Aorta (tissue), 5 donors: ENCODE measurements at places on chromosomes 4 and X.

DNA sequence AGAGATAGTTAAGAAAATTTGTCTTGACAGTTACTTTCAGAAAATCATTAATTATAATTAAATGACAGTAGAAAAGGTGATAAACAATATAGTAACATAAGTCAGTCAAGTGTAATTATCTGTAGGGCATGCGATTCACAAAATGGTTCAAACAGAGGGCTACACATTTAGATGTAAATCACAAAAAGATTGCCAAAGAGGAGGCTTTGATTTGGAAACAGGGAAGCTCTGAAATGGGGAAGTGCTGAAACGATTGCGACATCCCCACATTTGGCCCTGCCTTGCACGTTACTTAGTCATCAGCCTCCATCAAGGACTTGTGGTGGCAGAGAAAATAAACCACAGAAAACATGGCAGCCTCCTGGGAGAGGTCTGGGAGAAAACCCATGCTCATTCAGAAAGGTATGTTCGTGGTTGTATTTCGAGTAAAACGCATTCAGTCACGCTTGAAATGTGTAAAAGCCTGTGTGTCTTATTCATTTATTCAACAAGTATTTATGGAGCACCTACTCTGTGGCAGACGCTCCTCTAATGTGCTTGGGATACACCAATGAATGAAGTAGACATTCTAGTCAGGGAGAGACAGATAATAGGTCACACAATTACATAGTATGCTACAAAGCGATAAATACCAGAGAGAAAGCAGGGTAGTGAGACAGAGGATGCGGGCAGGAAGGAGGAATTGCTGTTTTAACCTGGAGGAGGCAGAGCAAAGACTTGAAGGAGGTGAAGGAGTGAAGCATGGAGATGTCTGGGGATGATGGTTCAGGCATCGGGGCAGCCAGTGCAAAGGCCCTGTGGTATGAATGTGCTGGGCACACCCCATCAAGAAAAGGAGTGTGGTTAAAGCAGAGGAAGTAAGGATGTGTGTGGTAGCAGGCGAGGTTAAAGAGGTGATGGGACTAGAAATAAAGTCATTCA lies 7.8 kb downstream of the RBM47 start:
- peak; percentile 85 for DNase-seq

- DNase-seq = no peak
Observed at GRCh38 chr4:37241647-37242046, 2.9 kb upstream of the NWD2 start.

GRCh38 chr4:3866813-3867129 lies 100.6 kb downstream of the ADRA2C start:
- DNase-seq = peak; percentile 40

GRCh38 chr4:182448281-182449151 lies 205.3 kb downstream of the TENM3 start:
- peak; percentile 88 for DNase-seq

DNA sequence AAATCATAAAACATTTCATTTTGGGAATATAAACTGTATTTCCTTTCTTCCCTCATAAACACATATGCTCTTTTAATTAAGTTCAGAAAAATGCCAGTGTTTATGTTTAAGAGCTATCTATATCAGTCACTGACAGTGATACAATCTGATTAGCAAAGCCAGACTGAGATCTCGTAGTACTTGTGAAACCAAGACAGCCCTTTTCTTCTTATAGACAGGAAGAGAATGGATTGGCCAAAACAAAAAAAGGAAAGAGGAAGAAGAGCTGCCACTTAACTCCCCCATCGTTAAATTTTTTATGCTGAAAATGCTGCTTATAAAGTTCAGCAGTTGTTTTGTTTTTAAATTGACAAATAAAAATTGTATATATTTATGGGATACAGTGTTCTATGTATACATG lies 87.4 kb downstream of the PLAC1 start:
- no peak for DNase-seq

DNA sequence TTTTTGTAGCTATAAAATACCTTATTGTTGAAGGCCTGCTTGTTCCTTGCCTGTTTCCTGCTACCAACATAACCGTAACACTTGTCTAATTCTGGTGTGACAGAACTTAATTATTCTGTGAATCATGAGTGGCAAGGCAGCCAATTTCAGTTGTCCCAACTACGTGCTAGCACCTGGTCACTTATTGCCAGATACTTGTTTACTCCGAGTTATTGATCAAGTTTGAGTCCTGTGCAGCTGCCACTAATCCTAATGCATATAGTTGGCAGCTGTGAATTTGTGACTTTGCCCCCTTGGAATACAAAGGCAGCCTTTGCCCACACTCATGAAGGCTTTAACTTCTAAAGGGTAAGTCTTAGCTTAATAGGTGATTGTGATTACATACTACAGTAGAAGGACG lies 7.8 kb upstream of the RNF128 start:
- DNase-seq = no peak

DNA sequence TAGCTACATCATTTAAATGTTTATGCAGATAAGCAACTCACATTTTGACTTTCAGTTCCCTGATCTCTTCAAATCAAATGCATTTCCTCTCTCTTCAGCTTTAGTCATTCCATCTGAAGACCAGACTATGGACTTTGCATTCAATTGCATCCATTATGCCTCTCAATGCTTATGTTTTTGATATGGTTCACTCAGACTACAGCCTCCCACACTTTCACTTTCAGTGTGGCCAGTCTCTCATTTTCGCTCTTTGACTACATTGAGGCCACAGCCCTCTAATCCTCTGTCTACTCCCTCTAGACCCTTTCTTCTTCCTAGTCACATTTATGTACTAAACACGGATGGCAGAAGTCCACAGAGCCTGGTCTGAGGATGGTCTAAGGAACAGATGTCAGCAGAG lies 24.5 kb upstream of the VEGFC start:
- DNase-seq = no peak

- no peak for DNase-seq
Observed at GRCh38 chr4:116215622-116216021, 869.8 kb downstream of the TRAM1L1 start.

- DNase-seq = no peak
Observed at GRCh38 chrX:113802837-113803236, 781.0 kb upstream of the HTR2C start.

GRCh38 chr4:141668200-141668910 lies 32.0 kb downstream of the IL15 start:
- no peak for DNase-seq

- DNase-seq = no peak
Observed at GRCh38 chr4:96352051-96352517, 512.2 kb downstream of the PDHA2 start.

DNA sequence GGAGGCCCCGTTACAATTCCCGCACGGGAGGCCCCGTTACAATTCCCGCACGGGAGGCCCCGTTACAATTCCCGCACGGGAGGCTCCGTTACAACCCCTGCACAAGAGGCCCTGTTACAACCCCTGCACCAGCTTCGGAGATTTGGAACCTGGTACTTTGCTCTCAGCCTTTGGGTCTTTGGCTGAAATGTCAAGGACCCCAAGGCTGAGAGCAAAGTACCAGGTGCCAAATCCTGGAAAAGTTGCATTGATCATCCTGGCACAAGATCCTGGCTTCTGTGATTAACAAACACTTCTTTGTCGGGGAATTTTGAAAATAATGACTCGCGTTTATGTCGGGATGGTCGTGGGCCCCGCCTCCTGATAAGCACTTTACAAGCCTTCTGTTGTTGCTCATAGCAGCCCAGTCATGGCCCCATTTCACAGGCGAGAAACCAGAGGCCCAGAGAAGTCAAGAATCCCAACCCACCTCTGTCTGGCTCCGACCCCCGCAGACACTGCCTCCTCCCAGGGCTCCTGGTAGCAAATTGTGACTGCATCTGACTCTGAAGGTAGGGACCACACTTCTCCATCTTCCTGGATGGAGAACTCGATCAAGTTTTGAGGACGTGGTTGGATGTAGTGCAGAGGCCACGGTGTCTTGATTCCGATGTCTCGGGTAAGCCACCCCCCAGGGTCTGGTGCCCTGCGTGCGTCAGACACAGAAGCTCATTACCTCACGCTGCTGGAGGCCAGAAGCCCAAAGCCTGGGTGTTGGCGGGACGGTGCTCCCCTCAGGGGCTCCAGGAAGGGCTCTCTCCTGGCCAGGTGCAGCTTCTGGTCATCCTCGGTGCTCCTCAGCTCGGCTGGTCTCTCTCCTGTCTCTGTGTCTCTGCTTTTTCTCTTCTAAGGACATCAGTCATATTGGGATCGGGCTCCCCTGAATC lies 60.3 kb downstream of the ADRA2C start:
- DNase-seq = no peak

DNA sequence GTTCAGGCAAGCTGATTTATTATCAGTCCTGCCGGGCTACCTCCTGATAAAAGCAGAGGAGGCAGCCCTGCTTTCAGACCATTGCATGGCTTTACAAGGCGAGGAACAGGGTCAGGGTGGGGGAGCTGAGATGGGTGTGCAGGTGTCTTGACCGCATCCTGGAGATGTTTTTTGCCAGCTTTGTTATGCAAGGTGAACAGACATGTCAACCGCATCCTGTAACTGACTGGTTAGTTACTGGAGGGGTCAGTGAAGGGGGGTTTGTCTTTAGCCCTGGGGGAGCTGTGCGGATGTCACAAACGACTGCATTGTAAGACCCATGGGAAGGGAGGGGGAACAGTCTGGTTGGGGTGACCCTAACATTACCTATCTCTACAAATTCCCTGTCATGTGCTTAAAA lies 10.0 kb downstream of the ADAM29 start:
- DNase-seq = no peak

DNA sequence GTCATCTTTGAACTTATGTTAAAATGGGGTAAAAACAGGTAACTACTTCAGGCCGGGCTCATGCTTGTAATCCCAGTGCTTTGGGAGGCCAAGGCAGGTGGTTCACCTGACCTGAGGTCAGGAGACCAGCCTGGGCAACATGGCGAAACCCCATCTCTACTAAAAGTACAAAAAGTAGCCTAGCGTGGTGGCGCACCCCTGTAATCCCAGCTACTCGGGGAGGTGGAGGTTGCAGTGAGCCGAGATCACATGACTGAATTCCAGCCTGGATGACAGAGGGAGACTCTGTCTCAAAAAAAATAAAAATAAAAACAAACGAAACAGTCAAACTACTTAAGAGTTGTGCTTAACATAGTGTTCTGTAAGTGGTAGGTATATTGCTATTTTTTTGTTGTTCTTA lies 2.5 kb downstream of the DDX3X start:
- DNase-seq = no peak

DNA sequence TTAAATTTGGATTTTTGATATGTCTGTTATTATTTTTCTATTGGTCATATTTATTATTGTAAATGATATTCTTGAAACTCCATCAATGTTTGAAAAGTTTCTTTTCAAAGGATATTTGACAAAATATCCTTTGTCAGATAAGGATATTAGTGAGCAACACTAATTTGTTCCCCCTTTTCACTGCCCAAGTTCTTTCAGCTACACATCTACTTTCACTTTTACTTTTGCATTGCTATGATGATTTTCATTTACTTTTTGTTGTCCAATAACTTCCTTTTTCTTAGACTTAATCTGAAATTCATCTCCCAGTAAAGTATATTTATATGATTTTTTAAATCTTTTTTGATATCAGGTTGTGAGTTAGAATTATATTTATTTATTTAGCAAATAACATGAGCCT lies 542.3 kb upstream of the ADGRL3 start:
- DNase-seq = no peak

- no peak for DNase-seq
Observed at GRCh38 chrX:130874751-130875150, 28.3 kb downstream of the ENOX2 start.

- no peak for DNase-seq
Observed at GRCh38 chrX:94662689-94663088, 988.7 kb downstream of the FAM133A start.

- DNase-seq = no peak
Observed at GRCh38 chr4:41215969-41216293, 1.6 kb upstream of the APBB2 start.

- no peak for DNase-seq
Observed at GRCh38 chrX:117636826-117637225, 479.8 kb downstream of the KLHL13 start.

GRCh38 chr4:121758925-121759568 lies 5.9 kb downstream of the SMIM43 start:
- DNase-seq = no peak

- DNase-seq = no peak
Observed at GRCh38 chr4:15811703-15812337, 33.7 kb downstream of the CD38 start.

DNA sequence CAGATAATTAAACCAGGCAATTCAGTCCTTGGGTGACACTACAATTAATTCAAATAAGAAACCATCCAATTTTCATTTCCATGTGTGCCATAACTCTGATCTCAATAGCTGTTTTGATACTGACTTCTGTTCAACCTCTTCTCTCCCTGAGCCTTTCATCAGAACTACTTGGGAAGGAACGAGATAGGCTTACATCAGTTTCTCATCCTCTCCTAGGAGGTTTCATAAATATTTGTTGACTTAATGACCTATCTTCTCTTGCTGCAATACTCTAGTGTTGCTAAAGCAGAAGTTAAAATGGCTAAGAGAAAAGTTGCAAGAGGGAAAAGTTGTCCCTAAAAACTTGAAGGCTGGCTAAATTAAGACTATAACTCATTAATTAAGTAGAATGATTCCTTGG lies 41.8 kb downstream of the PRKG2 start:
- DNase-seq = no peak

DNA sequence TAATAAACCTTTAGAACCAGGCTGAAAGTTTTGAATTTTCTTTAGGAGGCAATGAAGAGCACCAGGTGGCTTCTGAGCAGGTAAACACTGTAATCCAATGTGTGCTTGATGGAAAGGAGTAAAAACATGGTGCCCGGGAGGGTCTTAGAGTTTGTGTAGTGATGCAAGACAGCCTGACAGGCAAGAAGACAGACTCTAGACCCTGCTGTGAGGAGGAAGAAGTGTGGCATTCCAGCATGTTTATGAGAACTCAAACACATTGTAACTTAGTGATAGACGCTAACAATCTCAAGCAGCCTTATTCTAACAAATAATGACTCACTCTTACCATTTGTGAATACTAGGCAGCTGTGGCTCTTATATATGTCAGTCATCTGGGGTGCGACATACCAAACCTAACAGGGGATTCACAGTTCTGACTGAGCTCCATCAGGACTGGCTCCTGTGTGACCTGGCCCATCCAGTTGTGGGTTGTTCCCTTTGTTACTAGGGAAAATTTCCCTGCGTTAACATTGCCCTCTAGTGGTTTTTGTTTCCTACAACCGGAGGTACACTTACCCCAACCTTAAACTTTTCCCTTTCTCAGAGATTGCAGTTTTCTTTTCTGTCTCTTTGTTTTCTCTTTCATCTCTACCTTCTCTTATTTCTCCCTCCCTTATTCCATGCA lies 53.8 kb downstream of the VSIG4 start:
- no peak for DNase-seq
